ENCODE measurements at places on chromosomes 11 and 22.

DNA sequence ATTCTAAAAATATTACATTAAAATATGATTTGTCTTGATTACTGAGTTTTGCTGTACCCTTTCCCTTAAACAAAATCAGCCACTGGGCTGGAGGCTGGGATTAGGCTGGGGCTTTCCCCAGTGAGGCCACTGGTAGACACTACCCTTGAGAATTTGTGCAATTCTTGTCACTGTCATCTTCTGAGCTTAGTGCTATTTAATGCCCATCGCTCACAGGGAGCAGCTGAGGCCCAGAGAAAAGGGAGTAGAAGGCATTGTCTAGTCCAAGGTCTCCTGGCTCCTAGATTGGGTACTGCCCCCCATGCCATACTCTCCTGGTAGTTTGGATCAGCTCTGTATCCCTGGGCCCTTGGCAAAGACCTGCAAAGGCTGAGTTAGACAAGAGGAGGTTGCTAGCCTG lies 6.7 kb downstream of the CHRM1 start:
- DNase-seq = no peak

- no peak for DNase-seq
Observed at GRCh38 chr11:47589977-47590861, 3.7 kb downstream of the FAM180B start.

DNA sequence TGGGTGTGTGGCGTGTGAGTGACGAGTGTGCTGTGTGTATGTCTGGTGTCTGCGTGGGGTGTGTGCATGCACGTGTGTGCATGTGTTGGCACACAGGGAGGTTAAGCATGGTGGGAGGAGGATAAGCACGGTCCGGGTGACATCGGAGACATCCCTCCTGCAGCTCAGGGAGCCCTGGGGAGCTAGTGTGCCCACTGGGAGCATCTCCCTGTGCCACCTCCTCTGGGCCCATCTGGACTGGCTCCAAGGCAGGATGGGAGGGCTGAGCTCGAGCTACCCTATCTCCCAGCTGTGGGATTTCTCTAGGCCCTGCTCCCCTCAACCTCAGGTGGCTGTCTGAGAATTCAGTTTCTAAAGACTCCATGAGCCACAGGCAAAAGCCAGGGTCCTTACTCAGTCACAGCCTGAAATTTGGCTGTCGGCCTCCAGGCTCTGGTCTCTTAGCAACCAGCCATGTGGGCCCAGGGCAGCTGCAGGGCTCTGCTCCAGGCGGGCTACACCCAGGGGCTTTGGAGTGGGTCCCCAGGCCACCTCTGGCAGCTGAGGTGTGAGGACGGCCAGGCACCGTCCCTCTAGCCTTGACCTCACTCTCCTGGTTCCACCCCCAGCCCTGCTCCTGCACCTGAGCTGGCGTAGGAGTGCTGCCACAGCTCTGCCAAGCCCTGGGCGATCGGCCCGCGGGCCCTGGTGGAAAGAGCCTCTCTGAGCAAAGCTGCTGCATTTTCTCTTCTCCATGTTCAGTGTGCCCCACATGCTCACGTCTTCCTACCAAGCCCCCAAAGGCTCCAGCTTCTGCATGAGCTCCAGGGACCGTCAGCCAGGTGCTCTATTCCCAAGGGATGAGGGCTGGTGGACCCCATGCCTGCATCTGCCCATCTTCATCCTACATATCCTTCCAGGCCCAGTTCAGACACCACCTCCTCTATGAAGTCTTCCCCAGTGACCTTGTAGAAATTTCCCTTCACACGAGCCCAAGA lies 39.7 kb downstream of the RTL6 start:
- no peak for DNase-seq

DNA sequence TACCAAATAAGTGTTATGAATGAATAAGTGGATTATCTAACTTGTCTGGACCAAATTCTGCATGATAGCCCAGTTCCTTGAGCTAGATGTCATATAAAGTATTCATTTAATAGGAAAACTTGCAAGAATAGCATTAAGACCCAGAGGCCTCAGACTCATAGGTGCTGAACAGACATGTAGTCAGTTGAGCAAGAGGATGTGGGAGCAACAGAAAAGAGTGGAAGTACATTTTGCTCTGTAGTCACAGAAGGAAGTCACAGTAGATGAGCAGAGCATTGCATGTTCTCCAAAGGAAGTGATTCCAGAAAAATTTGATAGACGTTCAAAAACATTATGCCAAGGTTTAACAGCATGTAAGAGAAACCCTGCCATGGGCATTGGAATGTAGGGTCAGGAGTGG lies 9.5 kb downstream of the HOATZ start:
- peak; percentile 19 for DNase-seq

DNA sequence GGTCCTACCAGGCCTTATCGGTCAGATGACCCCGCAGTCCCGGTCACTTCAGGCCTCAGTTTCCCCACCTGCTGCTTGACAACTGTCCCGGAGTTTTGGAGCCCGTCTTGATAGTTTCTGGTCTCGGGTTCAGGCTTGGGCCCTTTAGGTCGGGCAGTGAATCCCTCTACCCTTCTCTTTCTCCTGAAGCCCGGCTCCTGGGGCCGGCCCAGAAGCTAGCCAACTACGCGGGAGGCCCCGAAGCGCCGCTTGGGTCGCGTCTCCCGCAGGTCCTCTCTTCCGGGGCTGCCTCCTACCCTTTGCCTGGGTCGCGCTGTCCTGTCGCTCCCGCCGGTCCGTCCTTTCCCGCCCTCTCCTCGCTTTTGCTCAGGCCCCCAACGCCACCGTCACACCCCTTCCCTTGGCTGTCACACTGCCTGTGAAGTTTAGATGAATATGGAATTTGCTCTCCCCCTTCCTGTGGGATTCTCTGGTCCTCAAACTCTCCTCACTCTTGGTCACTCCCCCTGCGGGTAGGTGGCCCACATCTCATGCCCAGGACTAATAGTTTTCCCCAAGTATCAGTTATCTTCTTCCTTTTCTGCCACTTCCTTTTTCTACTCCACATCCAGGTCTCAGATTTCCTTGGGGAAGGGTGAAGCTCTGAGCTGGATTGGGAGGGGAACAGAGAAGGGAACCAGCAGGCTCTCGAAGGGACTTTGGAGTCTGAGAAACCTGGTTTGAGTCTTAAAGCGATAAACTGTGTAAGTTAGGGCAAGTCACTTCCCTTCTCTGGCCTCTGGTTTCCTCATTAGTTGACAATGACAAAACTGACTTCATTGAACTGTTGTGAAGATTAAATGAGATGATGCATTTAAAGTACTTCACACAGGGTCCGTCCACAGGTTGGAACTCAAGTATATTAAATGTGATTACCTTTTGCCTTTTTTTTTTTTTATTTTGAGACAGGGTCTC lies 790 bp downstream of the RAB1B start:
- peak; percentile 65 for DNase-seq

DNA sequence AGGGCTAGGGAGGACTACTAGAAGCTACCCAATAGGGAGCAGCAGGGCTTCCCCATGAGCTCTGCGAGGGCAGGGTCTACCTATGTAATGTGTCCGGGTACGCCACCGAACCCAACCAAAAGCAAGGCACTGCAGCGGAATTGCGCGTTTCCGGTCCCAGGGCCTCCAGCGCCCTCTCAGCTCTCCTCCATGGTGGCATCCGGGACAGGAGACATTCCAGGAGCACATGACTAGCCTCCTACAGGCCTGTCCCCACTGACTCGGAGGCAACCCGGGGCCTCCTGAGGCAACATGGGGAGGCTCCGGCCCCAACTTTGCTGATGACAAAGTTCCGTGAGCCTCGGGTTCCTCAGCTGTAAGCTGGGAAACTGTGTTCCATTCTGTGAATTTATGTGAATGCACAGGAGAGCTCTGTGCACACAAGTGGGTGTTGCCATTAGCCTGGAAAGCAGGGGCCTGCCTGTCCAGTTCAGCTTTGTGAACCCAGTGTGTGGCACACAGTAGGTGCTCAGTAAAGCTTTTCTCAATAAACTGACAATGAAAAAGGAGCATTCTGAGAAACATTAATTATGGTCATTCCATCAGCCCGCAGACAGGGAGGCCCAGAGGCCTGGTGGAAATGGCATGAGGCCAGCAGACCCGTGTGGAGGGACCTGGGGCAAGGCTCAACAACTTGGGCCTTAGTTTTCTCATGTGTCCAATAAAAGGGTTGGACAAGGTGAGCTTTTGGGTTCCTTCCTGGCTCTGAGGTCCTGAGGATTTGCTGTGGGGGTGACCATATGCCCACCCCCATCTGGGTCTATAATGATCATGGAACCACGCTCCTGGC lies 50.3 kb downstream of the CHRDL2 start:
- no peak for DNase-seq

GRCh38 chr11:112744041-112744440 lies 217.2 kb upstream of the NCAM1 start:
- no peak for DNase-seq

- DNase-seq = no peak
Observed at GRCh38 chr11:81853791-81854190, 879.9 kb downstream of the FAM181B start.

All from hematopoietic multipotent progenitor cell treated with erythropoietin and hydrocortisone succinate and interleukin-3 and kit ligand, for 4 days (in vitro differentiated cells).